NK-92 treated with Interleukin-12 subunit alpha and Interleukin-12 subunit beta, amount 100 ng/mL, for 24 hours (cell line): ENCODE measurements at places on chromosomes 11 and 22.

GRCh38 chr11:46436113-46436512, 44.5 kb upstream of the CHRM4 start:
- no peak for DNase-seq

- DNase-seq: no peak
Observed at GRCh38 chr11:37896016-37896415, 1298.0 kb upstream of the RAG2 start.

DNA sequence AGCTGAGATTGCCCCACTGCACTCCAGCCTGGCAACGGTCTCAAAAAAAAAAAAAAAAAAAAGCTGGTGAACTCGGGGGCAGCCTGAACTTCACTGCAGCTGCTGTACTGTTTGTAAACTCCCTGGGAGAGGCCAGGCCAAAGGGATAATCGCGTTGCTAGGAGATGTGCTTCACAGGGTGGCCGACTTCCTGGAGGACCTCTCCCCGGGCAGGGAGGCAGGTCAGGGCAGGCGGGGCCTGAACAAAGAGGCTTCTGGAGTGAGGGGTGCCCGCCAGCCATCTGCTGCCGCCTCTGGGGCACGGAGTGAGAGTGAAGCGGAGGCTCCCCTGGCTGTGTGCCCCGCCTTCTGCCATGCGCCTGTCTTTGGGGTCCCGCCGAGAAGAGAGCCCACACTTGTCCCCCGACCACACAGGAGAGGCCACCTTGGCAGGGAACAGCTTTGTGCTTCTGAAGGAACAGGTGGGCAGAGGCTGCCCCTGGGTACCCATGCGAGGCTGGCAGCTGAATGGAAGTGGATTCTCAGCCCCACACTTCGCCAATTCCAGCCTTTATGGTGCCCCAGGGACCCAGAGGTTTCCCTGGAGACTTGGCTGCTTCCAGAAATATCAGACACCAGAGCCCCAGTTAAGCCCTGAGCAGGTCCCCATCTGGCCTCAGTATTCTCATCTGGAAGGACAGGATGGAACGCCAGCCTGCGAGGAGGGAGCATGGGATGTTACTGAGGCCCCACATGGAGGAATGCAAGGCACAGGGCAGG, 29.6 kb downstream of the TMEM184B start:
- no peak for DNase-seq

GRCh38 chr11:116472651-116473050, 300.1 kb downstream of the BUD13 start:
- DNase-seq: no peak

DNA sequence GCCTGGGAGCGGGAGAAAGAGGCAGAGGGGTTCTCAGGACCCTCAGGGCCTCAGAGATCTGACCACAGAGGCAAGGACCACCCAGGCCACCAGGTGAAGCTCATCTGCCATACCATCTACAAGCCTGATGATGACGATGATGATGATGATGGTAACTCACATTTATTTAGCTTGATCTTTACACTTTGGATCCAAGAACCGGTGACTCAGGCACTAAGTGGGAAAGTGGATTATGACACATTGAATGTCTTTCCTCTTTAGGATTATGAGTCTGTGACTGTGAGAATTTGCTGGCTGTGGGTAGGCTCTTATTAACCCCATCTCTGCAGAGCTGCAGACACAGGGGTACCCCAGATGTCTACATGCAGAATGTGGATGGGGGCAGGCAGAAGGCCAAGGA, 110.3 kb downstream of the DSCAML1 start:
- no peak for DNase-seq

DNA sequence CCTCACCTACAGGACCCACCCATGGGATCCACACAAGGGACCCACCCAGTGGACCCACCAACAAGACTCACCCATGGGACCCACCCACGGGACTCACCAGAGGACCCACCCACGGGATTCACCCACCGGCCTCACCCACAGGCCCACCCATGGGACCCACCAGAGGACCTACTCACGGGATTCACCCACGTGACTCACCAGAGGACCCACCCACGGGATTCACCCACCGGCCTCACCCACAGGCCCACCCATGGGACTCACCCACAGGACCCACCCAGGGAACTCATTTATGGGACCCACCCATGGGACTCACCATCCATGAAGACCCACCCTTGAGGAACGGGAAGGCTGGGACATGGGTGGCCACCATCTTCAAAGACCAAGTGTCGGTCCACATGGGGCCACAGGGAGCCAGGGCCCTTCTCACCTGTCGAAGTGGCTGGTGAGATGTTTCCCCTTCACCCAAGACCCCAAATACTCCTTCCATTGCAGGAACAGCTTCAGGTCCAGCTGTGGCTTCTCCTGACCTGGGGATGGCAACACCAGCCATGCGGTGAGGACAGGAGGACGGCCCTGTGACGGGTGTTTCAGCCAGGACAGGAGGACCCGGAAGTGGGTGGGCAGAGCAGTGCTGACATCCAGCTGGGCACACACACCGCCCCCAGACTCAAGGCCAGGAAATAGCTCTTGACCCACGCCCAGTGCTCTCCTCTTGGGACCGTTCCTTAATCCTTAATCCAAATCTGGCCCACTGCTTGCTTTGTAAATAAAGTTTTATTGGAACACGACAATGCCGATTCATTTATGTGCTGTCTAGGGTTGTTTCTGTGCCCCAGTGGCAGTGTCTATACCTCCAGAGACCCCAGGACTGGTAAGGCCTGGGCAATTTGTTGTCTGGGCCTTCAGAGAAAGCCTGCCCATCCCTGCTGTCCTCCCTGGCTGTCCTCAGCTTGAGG, 1005.1 kb downstream of the BRD1 start:
- DNase-seq: no peak

GRCh38 chr11:32899438-32899837, 6.8 kb downstream of the QSER1 start:
- no peak for DNase-seq

GRCh38 chr11:66889960-66890359, 33.1 kb downstream of the LRFN4 start:
- no peak for DNase-seq

DNA sequence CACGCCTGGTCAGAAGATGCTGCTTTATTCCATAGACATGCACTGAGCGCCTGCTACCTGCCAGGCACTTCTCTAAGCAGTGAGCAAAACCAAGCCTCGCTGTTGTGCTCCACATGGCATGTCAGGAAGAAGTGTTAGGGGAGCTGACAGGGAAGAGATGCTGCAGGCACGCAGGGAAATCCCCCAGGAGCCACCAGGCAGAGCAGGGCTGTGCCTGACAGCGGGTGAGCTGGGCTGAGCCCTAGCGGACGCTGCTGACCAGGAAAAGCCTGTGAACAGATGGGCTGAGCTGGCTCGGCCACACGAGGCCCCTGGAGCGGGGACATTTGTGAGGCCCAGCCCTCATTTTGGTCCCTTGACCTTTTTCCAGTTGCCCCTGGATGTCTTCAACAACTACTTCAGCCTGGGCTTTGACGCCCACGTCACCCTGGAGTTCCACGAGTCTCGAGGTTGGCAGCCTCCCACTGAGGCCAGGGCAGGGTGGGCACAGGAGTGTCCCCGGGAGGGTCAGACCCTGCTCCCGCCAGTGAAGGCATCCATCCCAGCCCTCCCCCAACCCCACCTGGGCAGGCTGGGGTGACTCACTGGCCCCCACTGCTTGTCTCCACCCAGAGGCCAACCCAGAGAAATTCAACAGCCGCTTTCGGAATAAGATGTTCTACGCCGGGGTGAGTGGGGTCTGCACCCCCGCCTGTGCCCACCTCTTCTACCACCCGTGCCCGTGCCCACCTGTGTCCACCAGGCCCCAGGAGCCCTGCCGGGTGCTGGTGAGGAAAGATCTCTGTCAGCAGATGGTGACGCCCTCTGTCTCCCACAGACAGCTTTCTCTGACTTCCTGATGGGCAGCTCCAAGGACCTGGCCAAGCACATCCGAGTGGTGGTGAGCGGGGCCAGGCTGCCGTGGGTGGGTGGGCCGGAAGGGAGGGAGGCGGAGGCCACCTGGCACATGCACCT, 7.4 kb upstream of the MDK start:
- DNase-seq: no peak

GRCh38 chr11:1310318-1310687, 871 bp upstream of the TOLLIP start:
- DNase-seq: no peak

- no peak for DNase-seq
Observed at GRCh38 chr11:125835748-125836147, 2.6 kb downstream of the PATE4 start.

DNA sequence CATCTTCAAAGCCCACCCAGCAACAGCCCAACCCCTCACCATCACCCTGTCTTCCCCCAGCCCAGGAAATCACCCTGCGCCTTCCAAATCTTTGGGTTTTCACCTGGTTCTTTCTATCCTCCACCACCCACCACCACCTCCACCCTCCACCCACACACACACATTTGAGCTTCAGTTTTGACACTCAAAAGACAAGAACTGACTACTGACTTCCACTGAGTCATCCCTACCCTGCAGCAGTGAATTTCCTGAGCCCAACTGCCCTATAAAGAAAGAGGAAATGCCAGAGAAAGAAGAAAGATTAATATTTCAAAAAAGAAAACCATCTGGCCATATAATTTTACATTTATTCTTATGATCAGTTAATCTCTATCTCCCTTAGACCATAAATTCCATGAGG, 137.5 kb downstream of the CHST1 start:
- no peak for DNase-seq

- no peak for DNase-seq
Observed at GRCh38 chr11:65586676-65587075, 8.9 kb downstream of the KCNK7 start.

DNA sequence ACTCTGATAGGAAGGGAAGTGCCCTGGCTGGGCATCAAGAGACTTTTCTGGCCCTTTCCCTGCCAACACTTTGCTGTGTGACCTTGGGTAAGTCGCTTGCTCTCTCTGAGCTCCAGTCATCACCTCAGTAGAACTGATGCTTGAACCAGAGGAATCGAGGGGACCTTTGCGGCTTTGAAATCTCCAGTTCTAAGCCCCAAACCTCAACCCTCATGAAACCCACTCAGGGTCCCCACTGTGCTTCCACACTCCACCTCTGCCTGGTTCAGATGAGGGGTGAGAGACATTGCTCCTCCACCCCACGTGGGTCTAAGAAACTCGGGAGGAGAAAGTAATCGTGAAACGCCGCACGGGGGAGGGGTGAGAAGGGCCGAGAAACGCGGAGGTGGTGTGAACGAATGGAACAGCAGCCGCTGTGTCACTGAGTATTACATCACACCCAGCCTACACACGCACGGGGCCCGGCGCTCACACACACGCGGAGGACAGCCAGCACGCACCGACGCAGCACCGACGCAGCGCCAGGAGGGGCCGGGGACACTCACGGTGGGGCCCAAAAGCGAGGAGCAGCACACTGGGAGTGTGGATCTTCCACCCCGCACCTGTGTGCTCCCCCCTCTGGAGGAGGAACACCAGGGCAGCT, 4.3 kb downstream of the RTN4RL2 start:
- DNase-seq: no peak

- DNase-seq: no peak
Observed at GRCh38 chr22:43476751-43477725, 65.2 kb downstream of the MPPED1 start.

DNA sequence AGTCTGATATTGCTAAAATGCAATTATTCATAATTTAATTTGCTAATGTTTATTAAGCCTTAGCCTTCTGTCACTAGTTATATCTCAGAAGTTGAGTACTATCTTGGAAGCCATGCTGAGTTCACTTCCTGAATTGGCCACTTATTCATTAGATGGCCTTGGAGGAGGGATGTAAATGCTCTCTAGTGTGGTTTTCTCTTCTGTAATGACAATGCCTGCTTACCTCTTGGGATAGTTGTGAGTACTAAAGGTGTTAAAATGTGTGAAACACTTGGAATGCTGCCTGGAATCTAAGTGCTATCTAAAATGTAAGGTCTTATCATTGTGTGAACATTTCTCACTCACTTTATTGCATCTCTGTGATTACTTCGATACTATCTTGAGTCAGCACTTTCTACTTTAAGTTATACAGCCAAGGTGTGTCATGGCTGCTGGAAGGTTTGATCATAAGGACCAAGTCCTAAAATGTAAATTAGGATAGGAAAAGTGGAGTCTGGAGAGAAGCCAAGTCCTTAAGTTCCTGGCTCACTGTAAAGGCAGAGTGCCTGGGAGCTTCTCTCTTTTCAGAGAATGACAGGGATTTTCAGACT, 12.4 kb downstream of the GLYATL2 start:
- DNase-seq: no peak

GRCh38 chr22:21779444-21779843, 43.9 kb upstream of the YPEL1 start:
- DNase-seq: no peak

DNA sequence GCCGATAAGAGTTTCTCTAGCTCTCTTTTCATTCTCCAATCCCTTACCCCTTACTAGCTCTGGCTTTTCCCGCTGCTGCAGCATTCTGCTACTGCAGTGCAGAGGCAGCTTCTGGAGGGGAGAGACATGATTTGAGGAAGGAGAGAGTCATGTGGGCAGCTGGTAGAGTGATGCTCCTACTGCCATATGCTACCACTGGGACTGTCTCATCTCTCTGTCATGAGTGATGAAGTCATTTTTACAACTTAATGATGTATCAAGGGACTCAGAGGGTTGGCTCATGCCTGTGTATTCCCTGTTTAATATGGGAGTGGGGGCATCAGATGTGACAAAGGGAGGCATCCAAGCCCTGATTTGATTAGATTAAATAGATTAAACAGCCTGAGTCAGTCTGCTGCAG, 11.3 kb downstream of the SLC17A6 start:
- DNase-seq: no peak

- no peak for DNase-seq
Observed at GRCh38 chr11:116693593-116694348, 79.0 kb downstream of the BUD13 start.

DNA sequence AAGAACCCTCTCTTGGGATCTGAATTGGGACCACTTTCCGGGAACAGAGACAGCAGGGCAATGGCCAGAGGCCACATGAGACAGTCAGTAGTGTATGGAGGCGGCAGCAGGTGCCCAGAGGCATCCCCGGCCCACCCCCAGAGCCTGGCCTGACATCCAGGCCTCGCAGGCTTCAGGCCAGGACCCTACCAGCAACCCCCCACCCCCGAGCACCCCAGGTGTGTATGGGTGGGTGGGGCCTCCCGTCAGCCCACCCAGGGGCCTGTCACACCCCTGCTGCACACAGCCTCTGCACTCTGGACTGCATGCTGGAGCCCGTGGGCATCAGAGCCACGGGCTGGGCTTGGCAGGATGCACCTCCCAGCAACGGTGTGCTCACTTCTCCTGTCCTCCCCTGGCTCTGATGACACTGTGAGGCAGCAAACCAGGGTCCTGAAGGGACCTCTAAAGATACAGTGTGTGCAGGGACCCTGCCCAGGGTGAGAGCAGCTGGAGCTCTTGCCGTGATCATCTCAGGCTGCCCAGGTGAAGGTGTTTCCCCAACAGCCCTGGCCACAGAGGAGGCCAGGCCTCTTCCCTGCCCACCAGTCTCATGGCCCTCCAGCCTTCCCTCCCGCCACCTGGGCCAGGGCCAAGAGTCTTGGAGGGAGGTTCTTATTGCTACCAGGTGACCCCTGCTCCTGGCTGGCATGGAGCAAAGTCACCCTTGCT, 88.8 kb upstream of the SEPTIN5 start:
- no peak for DNase-seq

- DNase-seq: no peak
Observed at GRCh38 chr22:32842486-32842885, 41.0 kb downstream of the TIMP3 start.
